ENCODE measurements at places on chromosomes 12 and 14. TPM values are rescaled to one million over a fixed set of nuclear protein-coding genes. Genes with fewer than 3 reads are reported as not detected.

The TAS2R10 gene
- not detected for polyA plus RNA-seq

The SMAGP gene
- polyA plus RNA-seq: 10.8 TPM

The FAIM2 gene
- polyA plus RNA-seq: 9.4 TPM

The NPFF gene
- not detected for polyA plus RNA-seq

The TSPAN8 gene
- polyA plus RNA-seq: not detected

The TMEM119 gene
- polyA plus RNA-seq: 28.6 TPM

The LRIG3 gene
- 28.1 TPM for polyA plus RNA-seq

The ZC2HC1C gene
- not detected for polyA plus RNA-seq

The IL26 gene
- polyA plus RNA-seq: not detected

DNA sequence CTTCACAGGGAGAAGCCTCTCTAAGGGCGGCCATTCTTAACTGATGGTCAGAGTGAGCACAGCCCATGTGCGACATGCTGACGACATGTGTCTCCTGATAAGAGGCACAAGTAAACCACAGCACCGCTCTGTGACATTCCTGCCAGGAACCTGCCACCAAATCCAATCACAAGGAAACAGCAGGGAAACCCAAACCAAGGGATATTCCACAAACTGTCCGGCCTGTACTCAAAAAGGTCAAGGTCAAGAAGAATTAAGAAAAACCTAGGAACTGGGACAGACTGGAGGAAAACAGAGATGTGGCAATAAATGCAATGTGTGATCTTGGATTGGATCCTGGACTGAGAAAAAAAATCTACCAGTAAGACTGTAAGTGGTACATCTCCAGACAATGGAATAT lies 91.9 kb downstream of the SYNE3 start:
- DNase-seq: no peak

DNA sequence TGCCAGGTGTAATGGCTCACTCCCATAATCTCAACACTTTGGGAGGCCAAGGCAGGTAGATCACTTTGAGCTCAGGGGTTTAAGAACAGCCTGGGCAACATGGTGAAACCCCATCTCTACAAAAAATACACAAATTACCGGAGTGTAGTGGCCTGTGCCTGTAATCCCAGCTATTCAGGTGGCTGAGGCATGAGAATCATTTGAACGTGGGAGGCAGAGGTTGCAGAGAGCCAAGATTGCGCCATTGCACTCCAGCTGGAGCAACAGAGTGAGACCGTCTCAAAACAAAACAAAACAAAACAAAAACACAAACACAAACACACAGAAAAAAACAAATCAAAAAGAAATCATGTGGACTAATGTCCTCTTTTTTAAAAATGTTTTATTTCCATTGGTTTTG lies 104.4 kb downstream of the NUAK1 start:
- no peak for DNase-seq

- peak; percentile 82 for DNase-seq
These were observed 58.1 kb downstream of the PLEKHG3 start for GRCh38 chr14:64762044-64763034.

- DNase-seq: no peak
These were observed 60.6 kb downstream of the FBXL14 start for GRCh38 chr12:1533602-1534304.

DNA sequence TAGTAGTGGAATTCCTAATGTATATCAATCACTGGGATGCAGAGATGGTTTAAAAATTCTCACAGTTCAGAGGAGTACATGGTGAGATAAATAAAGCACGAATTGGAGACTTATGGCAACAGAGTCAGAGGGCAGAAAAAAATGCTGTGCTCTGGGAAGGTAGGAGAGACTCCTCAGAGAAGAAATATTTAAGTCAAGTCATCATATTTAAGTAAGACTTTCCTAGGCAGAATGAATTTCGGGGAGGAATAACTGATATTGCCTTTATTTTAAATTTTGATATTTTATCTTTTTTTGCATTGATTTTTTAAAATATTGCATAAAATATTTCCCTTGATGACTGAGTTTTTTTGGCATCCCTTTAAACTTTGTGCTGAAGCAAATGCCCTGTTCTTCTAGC lies 67.4 kb downstream of the OTOGL start:
- no peak for DNase-seq

DNA sequence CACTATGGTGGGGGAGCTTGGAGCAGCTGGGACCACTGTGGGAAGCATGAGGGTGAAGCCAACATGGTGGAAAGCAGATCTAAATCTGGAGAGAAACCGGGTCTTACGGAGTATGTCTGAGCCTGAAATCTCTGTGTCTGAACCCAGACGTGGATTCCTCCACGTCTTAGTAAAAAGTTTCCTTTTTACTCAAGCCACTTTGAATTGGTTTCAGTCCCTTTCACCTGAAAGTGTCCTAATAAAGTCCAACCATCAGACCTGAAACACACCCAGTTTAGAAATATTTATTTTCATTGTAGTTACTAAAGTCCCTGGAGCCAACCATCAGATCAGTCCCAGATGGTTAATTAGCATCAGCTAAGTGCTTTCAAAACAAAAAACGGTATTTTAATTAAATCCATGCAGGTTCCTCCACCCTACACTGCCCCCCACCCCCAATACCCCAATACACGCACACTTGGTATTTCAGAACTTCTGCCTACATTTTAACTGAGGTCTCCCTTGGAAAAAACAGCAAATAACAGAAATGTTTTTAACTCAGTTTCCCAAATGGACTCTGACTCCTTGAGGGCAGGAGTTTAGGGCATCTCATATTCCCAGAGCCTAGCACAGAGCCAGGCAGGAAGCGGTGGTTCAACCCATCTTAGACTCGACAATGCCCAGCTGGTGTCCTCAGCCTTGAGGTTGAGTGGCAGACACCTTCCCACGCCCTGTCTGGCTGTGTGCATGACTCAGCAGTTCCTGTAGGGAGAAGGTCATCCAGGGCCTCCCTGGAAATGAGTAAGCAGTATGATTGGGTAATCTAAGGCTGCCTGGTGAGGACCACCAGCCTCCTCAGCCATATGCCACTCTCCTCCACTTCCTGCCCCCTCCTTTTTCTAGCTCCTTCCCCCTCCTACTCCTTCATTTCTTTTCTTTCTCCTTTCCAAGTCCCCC lies 175.8 kb downstream of the TTC8 start:
- no peak for DNase-seq

- DNase-seq: peak; percentile 13
These were observed 199.3 kb downstream of the ALG10B start for GRCh38 chr12:38515912-38516311.

DNA sequence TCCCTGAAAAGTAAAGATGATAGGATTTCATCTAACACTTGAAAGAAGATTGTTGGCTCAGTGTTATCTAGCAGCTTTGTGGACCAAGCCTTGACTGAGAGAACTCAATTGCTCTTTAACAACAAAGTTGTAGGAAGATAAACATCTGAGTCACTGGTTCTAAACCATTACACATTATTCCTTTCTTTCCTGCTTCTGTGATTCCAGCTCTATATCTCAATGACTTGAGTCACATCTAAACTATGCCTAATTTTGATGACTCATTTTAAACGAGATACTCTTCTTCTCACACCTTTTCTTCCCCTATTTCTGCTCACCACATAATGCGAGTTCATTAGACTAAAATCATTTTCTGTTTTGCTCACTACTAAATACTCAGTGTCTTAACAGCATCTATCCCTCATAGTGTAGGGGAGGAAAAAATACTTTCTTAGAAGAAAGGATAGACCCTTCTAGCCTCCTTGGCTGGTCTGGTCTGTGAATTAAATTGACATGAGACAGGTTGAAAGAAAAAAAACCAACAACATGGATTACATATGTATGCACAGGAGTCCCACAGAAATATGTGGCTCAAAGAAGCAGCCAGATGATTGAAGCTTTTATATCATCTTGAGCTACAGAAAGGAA lies 201.4 kb downstream of the C12orf50 start:
- no peak for DNase-seq

DNA sequence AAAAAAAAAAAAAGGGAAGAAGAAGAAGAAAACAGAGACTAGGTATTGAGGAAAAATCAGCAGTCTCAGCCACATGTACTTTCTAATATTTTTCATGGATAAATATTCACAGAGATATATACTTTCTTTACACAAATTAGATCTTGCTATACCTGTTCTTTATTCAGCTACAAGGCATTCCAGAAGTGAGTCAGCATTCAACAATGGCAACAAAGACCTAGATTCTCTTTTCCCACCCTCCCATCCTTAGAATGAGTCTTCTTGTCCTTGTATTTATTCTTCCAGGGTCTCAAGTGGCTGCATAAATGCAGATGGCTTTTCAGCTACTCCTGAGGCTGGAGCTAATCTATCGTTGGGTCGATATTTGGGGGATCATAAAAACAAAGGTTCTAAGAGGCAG lies 93.0 kb downstream of the NT5DC3 start:
- no peak for DNase-seq

DNA sequence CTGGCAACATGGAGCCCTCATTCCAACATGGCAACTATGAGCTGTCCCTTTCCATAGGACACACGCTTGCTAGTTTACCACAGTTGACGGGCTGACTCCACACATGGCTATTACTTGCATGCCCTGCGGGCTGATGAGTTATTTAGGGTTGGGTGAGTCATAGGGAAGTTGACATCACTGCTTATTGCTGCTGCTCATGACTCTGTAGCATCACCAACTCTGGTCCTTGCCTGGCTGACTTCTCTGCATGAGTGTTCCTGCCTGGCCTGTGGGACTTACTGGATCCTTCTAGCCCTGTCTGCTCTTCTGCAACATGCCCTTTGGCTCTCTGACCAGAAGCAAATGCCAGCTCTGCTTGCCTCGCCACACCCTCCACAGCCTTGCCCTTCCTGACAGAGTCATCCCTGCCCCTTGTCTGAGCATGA lies 199.5 kb downstream of the ANO6 start:
- no peak for DNase-seq

GRCh38 chr12:54526812-54527630 lies 22.4 kb upstream of the PDE1B start:
- peak; percentile 36 for DNase-seq
